ENCODE measurements at places on chromosomes 1 and 21. TPM values are rescaled to one million over a fixed set of nuclear protein-coding genes. Genes with fewer than 3 reads are reported as not detected.

GRCh38 chr1:237568955-237569354 lies 321.8 kb downstream of the ZP4 start:
- H3K27me3 ChIP-seq, result no peaks in the 10 kb centered on the region
- no peaks in the 10 kb centered on the region for H3K4me1 ChIP-seq
- no peak overlapping the region for H3K27ac ChIP-seq
- no peaks in the 10 kb centered on the region for H3K36me3 ChIP-seq

GRCh38 chr1:225559902-225560301 lies 93.0 kb downstream of the ENAH start:
- peaks cover 6% of the 10 kb centered on the region for H3K4me1 ChIP-seq
- no peak for DNase-seq
- H3K36me3 ChIP-seq, result peaks cover 40% of the 10 kb centered on the region
- no peak overlapping the region for H3K4me3 ChIP-seq
- no peaks in the 10 kb centered on the region for H3K27me3 ChIP-seq

DNA sequence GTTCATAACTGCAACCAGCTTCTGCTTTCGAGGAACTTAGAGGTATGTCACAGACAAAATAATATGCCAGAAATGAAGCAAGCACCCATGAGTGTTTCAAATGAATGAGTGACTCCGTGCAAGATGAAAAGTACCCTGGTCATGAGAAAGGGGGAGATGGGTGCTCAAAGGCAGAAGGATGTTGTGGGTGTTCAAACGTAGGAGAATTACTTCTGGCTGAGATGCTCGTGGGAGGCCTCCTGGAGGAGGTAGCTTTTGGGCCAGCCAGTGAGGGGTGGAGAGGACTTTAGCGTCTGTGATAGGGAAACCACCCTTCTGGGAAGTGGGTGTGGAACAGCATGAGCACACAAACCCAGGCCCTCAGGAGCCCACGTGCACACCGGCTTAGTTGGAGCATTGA lies 113.8 kb downstream of the SYF2 start:
- peaks cover 8% of the 10 kb centered on the region for H3K27me3 ChIP-seq
- H3K27ac ChIP-seq, result no peak overlapping the region
- no peaks in the 10 kb centered on the region for H3K4me1 ChIP-seq
- no peaks in the 10 kb centered on the region for H3K36me3 ChIP-seq
- no peak overlapping the region for H3K4me3 ChIP-seq

DNA sequence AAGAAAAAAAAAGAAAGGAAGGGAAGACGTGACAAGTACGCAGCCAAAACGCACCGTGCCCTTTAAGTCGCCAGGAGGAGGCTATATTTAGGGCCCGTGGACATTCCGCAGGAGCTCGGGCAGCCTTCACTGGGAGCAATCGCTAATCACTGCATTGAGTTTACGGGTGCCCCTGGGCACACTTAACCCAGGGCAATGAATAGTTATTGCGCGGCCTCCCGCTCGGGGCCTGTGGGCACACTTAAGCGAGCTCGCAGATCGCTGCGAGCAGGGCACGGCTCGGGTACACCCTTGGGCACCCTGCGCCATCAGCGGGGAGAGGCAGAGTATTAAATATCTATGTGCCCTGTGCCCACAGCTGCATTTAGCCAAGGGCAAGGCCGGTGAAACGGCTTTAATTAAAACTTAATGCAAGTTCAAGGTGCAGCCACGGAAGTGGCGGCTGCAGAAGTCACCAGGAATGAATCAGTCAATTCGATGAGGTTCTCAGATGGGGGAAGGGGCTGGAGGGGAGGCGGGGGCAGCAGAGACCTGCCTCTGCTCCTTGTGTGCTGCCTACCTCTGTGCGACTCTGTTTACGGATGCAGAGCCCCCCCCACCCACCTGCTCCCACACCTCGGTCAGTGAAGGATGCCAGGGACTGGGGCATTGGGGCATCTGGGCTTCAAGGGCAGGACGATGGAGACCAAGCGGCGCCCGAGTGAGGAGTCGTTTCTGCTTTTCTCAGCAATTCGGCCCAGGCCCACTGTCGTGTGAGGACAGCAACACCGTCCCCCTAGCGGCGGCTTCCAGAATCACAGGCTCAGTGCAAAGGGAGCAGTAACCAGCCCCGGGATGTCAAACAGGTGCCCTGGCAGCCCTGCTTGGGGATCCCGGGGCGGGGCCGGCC lies 51.8 kb upstream of the TARDBP start:
- H3K36me3 ChIP-seq, result no peaks in the 10 kb centered on the region
- no peak overlapping the region for H3K4me3 ChIP-seq
- H3K4me1 ChIP-seq, result no peaks in the 10 kb centered on the region
- peaks cover 12% of the 10 kb centered on the region for H3K27me3 ChIP-seq

GRCh38 chr1:178934546-178934945 lies 63.7 kb upstream of the ANGPTL1 start:
- no peaks in the 10 kb centered on the region for H3K36me3 ChIP-seq
- no peak overlapping the region for H3K4me3 ChIP-seq
- DNase-seq, result no peak
- H3K27me3 ChIP-seq, result no peaks in the 10 kb centered on the region
- peaks cover 17% of the 10 kb centered on the region for H3K4me1 ChIP-seq
- H3K27ac ChIP-seq, result no peak overlapping the region

- peaks cover 3% of the 10 kb centered on the region for H3K27me3 ChIP-seq
- no peak overlapping the region for H3K4me3 ChIP-seq
- no peak for DNase-seq
- H3K27ac ChIP-seq, result no peak overlapping the region
- no peaks in the 10 kb centered on the region for H3K36me3 ChIP-seq
These were observed 30.8 kb downstream of the CD2 start for GRCh38 chr1:116785006-116785405.

GRCh38 chr1:204728456-204728855 lies 42.9 kb upstream of the LRRN2 start:
- H3K27me3 ChIP-seq, result peaks cover 54% of the 10 kb centered on the region
- no peak overlapping the region for H3K27ac ChIP-seq
- H3K4me1 ChIP-seq, result no peaks in the 10 kb centered on the region
- H3K36me3 ChIP-seq, result no peaks in the 10 kb centered on the region

DNA sequence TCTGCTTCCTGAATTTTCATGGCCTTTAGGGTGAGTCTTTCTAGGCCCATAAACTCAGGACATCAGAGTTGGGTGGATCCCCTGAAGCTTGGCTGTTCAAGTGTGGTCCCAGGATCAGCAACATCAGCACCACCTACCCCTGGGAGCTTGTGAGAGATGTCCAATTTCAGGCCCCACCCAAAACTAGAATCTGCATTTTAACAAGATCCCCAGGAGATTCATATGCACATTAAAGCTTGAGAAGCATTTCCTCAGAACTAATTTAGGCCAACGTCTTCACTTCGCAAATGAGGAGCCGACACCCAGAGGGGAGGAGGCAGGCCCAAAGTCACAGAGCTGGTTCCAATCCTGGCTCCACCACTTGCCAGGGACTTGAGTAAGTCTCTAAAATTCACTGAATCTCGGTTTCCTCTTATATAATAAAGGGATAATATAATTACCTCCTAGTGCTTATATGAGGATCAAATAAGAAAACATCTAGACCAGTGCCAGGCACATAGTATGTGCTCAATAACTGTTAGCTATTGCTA lies 10.3 kb upstream of the PHLDA3 start:
- H3K27me3 ChIP-seq, result no peaks in the 10 kb centered on the region
- H3K4me1 ChIP-seq, result peaks cover 43% of the 10 kb centered on the region

Gene ABCG1
- total RNA-seq, result under 0.01 TPM

Gene OLIG2
- not detected for total RNA-seq

Gene ZMYM4
- 50.4 TPM for total RNA-seq

All from osteoblast (primary cell).